ENCODE measurements at places on chromosomes 3 and 15.

GRCh38 chr3:32821686-32822296 is 4.0 kb downstream of the TRIM71 start:
- DNase-seq, result no peak

DNA sequence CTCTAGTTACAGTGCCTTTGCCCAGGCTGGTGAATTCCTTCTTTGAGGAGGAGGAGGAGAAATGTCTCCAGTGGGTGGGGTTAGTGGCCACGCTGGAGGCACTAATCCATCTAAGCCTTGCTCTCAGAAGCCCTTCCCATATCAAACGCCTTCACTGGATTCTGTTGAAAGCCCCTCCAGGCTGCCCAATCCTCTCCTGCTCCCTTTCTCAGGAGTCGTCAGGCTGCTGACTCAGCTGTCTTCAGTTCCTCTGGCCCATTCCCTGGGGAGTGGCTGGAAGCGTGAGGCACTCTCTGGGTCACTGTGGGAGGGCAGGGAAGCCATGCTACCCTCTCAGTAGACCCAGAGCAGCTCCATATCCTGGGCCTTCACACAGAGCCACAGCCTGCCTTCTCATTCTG is 2.7 kb downstream of the AP2M1 start:
- no peak for DNase-seq

DNA sequence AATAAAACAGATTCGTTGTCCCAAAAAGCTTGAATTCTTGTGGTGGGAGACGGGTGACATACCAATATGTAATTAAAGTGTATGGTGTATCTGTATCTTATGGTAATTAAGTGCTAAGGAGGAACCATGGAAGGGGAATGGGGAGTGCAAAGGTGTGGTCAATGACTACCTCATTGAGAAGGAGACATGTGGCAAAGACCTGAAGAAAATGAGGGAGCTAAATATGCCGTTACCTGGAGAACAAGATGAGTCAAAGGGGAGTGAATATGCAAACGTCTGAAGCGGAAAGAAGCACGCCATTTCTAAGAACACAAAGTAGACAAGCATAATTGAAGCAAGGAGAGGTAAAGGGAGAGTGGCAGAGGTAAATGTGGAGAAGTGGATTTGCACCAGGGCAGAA is 115.7 kb downstream of the SI start:
- no peak for DNase-seq

DNA sequence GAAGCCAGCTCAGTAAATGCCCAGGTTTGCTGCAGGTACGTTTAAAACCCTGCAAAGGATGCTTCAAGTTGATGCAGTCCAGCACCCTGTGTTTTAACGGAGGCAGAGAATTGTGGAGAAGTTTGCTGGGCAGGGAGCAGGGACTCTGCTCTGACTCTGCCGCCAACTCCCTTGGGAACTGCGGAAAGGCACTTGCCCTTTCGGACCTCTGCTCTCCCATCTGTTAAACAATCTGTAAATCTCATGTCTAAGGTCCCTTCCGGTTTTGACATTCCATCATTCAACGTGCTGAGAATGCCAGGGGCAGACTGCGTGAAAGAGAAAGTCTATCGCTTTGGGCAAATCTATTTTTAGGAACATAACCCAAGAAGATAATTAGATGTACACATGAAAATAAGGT is 184.5 kb downstream of the OPA1 start:
- no peak for DNase-seq

DNA sequence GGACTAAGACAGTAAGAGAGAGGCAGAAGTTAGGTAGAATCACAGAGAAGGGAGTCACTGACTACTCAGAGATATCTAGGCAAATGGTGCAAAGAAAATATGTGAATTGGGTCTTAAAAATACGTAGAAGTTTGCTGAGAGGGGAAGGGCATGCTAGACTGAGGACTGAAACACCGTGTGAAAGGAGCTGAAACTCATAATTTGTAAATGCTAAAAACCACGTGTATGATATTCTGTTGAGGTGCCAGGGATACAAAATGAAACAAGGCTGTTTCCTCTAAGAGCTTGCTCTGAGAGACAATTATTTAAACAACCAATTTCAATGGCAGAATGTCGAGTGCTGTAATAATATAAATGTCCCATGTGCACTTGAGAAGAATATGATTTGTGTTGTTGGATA is 47.2 kb downstream of the NCK1 start:
- DNase-seq, result no peak

- DNase-seq, result no peak
Measured at GRCh38 chr3:184234671-184235380, 5.4 kb downstream of the VWA5B2 start.

DNA sequence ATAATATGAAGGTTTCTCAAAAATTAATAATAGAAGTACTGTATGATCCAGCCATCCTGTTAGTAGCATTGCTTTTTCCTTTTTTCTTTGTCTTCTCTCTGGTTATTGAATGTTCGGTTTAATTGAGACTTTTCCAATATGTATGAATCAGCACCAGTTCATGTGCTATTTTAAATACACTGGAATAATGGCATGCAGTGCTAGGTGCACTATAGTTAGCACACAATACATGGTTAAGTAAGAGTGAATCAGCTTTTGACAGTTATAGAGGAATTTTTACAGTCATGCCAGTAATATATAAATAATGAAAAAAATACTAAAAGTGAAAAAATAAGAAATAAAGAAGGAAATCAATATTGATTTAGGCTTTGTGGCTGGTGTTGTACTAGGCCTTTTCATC is 113.8 kb upstream of the STRIT1 start:
- DNase-seq, result no peak

- DNase-seq, result no peak
Measured at GRCh38 chr3:52230889-52231499, 5.5 kb upstream of the TLR9 start.

DNA sequence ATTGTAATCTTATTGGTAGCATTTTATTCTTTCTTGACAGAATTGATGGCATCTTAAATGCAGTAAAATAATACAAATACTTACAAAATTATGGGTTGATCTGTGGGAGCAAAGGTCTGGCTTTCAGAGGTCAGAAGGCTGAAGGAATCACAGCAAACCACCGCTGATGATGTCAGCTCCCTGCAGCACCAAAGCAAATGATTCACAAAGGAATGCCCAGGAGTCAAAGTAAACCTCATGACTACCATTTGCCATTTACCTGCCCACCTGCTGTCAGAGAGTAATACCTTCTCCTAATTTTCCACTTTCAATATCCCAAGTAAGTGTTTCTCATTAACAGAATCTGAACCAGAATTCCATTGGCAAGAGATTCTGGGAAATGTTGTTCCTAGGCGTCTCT is 46.1 kb downstream of the CPA3 start:
- DNase-seq, result no peak

GRCh38 chr3:184443831-184444230 is 64.0 kb downstream of the CHRD start:
- DNase-seq, result no peak

- no peak for DNase-seq
Measured at GRCh38 chr15:69592954-69593353, 140.3 kb downstream of the RPLP1 start.

GRCh38 chr3:100274361-100274760 is 13.6 kb downstream of the TBC1D23 start:
- no peak for DNase-seq

DNA sequence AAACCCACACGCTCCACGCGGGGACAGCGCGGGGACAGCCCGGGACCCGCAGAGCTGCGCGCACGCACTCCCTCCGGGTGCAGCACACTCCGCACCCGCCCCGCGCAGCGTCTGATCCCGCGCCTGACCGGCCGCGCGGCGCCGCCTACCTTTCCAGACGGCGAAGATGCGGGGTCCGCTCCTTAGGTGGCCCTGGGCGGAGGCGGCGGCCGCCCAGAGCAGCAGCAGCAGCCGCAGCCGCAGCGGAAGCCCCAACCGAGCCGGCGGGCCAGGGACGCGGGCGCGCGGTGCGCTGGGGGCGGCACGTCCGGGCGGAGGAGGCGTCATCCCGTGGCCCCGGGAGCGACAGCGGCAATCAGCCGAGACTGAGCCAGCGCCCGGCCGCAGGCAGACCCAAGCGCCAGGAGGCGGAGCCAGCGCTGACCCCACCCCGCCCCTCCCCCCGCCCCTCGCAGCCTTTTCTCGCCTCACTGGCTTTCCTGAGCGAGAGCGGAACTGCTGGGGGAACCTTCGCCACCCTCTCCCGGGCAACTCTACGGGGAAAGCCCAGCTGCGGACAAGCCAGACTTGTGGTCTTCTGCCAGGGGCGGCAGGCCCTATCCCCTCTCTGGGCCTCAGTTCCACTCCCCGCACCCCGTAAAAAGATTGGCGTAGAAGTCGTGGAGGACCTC is at the start of gene SEMA7A:
SEMA7A (minus strand) TSS at position 367 of the 671 bp plus-strand sequence; CDS start at position 327, 40 bp downstream.
- DNase-seq, result peak; percentile 87

- no peak for DNase-seq
Measured at GRCh38 chr3:133490468-133491351, 82.8 kb upstream of the CDV3 start.

DNA sequence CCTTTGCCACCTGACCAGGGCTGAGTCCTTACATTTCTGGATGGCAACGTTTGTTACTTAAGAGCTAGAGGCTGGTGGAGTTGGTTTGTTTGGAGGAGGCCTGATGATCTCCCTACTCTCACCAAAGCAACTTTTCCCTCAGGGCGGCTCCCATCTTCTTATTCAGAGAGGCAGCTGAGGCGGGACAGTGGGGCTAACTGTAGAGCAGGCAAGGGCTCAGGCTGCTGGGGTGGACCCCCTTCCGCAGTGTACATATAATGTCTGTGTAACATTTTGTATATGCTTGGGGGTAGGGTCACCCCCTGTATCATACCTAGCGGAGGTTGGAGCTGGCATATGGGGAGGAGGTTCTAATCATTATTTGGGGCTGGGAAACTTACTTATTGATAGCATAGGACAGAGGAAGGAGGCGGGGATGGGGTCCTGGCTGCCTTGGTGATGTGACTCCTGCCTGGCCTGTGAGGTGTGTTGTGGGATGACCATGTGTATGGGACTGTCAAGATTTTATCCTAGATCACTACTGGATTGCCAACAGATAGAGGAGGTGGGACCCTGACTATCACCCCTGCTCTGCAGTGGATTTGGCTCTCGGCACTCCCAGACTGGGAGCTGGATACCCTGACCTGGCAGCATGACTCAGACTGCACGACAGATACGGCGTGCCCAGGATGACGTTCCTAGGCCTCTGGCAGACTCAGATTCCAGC is 52.5 kb upstream of the UBE2Q2 start:
- no peak for DNase-seq

DNA sequence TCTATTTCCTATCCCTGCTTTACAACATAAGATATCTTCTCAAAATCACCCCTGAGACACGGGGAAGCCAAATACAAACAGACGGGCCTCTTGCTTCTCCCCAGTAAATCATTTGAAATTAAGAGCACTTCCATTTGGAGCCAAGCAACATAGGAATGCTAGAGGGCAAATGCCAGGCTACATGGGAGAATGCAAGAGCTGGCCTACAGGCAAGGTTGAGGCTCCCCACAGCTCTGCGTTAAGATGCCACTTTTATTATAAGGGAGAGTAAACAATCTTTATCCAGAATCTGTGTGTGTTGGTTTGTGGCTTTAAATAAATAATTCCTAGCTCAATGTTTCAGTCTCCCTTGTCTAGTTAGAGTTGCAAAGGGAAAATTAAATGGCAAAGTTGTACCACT is 305.1 kb upstream of the KCNH8 start:
- no peak for DNase-seq

GRCh38 chr3:73848173-73848906 is 223.6 kb upstream of the PDZRN3 start:
- no peak for DNase-seq

DNA sequence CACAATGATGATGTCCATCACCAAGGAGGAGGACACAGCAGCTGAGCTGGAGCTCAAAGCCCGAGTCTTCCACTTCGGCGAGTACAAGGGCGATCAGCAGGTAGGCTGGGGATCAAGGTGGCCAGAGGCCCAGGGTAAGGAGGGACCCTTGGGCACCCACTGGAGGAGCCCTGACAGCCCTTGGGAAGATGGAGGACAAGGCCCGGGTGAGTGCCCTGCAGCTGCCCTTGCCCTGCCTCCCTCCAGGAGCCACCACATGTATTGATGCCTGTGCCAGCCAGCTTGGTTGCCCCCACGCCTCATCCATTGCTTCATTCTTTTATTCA is 38.4 kb downstream of the CFAP100 start:
- no peak for DNase-seq

GRCh38 chr3:119240591-119241434 is at the start of gene B4GALT4:
B4GALT4 (minus strand) TSS chr3:119240878; CDS start chr3:119230099, 10,779 bp downstream.
- peak; percentile 70 for DNase-seq

GRCh38 chr3:46191730-46192129 is 16.4 kb downstream of the CCR1 start:
- DNase-seq, result no peak

- peak; percentile 70 for DNase-seq
Measured at GRCh38 chr3:184354121-184354728, 7.2 kb downstream of the CLCN2 start.

DNA sequence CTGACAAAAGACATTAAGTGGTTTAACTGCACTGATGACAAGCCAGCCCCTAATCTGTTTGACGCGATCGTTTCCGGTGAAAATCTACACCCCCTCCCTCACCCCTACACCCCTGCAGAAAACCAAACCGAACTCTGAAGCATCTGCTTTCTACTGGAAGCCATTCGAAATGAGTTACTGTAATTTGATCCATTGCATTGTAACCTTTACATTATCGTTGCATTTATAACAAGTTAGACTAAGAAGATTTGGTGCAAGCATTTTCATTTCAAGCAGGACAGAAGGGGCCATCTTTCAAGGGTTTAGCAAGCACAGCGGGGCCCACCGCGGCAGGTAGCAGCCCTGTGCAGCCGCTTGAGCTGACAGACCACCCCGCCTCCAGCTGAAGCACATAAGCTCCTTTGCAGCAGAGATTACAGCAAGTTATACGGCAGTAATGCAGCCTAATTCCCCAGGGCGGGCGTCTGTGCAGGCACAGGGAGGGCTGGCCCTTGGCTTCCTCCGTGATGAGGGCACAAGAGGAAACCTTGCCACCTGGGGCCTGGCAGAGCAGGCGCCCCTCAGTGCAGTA is 79.3 kb downstream of the CHSY1 start:
- no peak for DNase-seq

DNA sequence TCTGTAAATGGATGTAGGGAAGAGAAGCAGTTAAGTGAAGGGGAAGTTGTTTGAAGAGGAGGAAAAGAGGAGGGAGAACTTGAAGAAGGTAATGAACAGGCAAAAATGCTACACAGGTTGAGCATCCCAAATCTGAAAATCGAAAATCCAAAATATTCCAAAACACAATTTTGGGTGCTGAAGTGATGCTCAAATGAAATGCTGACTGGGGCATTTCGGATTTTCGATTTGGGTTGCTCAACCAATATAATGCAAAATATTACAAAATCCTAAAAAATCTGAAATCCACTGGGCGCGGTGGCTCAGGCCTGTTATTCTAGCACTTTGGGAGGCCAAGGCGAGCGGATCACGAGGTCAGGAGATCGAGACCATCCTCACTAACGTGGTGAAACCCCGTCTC is 61.9 kb upstream of the CDAN1 start:
- DNase-seq, result no peak

Measured in hematopoietic multipotent progenitor cell treated with erythropoietin and hydrocortisone succinate and interleukin-3 and kit ligand, for 17 days (in vitro differentiated cells).